Substantia nigra (tissue), 51 donors: ENCODE measurements at places on chromosomes 6 and 20.

GRCh38 chr20:11376998-11377397 is 540.7 kb upstream of the BTBD3 start:
- no peak for DNase-seq

DNA sequence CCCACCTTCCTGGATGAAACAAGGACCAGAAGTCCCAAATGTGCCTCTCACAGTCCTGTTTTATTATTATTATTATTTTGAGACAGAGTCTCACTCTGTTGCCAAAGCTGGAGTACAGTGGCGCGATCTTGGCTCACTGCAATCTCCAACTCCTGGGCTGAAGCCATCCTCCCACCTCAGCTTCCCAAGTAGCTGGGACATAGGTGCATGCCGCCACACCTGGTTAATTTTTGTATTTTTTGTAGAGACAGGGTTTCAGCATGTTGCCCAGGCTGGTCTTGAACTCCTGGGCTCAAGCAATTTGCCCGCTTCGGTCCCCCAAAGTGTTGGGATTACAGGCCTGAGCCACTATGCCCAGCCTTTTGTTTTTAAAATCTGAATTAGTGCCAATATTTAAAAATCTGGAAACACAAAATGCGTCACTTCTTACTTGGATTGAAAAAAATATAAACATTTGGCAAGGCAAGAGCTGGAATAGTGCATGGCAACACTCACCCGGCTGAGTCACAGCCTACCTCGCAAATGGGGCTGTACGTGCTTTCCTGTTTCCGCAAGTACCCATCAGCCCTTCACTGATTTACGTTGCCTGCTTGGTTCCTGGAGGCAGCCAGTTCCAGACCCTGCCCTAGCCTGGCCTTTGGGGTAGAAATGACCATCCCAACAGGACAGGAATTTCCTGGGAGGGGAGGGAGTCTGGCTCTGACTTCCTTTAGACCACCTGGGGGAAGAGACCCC is 6.3 kb downstream of the SDCBP2 start:
- DNase-seq = no peak

GRCh38 chr20:20012541-20012940 is 4.6 kb upstream of the NAA20 start:
- peak; percentile 31 for DNase-seq

- DNase-seq = no peak
These were observed 684.4 kb upstream of the CITED2 start for GRCh38 chr6:140058863-140059262.

GRCh38 chr6:109013656-109014305 is 80.9 kb downstream of the SESN1 start:
- no peak for DNase-seq

DNA sequence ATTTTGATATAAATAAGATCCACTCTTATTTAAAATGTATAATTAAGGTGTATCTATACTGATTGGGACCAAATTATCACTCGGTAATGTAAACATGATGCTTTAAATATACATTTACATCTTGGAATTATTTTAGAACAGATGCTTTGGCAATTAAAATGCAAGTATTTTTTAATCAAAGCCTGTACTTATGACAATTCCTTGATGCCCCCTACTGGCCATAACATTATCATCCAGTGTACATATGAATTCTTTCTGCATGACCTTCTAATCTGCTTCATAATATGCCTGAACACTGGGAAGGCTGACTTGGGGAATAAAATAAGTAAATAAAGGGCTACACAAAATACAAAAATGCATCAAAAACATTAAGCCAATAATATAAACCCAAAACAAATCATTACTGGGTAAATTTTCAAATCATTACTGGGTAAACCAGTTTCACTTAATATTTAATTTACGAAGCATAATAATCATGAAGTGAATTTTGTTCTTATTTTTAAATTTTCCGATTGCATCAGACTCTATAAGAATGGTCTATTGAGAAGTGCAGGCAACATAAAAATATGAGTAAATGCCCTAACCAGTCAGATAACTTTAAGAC is 65.1 kb downstream of the CGA start:
- DNase-seq = no peak

DNA sequence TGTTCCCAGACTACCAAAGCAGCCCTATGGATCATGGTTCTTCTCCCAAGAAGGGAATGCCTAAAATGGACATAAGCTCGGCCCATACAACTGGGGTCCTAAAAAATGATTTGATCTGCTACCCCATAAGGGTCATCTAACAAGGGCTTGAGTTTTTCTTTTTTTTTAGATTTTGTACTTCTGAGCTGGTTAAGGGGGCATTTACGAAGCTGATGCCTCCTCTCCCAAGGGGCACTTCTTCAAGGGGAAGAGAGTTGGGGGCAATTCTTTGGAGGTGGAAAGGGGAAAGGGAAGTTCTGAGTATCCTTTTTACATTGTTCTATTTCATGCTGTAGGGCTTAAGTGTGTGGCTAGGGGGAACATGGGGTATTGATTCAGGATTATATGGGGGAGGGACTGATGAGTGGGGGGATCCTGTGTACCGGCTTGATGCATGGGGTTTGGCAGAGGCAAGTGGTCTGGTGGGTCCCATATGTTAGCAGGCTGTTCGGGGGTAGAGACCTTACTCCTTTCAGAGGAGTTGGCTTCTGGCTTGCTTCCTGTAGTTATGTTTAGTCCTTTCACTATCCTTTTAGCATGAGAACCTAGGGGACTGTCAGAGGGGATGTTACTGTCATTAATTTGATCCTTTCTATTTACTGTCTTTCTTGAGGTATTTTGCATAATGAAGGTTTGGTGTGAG is 8.1 kb upstream of the ZNFX1 start:
- DNase-seq = no peak

DNA sequence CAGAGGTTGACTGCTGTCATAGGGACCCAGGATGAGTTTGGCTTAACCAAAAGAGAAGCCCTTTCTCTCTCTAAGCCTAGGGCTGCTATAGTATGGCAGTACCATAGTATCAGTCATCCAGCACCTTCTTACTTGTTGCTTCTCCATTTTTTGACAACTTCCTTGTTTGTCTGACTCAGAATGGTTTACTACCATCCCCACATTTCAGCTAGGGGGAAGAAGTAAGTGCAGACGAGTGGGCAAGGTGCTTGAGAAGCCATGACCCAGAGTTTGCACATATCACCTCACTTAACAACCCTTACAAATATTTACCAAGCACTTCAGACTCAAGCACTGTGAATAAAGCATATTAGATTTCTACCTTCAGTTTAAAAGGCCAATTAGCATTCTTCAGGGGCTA is 289.9 kb upstream of the TSHZ2 start:
- DNase-seq = no peak

DNA sequence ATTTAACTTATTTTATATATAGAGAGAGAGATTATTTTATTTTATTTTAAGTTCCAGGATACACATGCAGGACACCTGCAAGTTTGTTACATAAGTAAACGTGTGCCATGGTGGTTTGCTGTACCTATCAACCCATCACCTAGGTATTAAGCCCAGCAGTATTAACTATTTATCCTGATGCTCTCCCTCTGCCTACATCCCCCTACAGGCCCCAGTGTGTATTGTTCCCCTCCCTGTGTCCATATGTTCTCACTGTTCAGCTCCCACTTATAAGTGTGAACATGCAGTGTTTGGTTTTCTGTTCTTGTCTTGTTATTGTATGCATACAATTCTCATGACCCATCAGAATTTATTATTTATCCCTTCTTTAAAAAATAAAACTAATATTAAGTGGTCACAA is 34.6 kb downstream of the FKBP1C start:
- no peak for DNase-seq

DNA sequence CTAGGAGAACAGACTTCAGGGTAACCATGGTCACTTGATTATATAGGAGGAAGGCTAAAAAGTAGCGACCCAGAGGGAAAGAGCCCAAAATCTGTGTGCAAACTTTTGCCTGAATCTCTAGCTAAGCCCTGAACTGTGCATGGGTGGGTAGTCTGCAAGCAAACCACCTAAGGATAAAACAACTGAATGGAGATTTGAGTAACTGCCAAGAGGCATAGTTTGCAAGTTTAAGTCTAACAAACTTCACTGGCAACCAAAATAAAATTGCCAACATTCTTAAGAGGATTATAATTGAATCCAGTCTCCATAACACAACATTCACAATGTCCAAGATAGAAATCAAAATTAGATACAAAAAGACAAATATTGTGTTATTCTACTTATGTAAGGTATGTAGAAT is 192.0 kb upstream of the PLN start:
- no peak for DNase-seq

GRCh38 chr20:61736001-61736635 is 329.6 kb downstream of the TAF4 start:
- DNase-seq = no peak

DNA sequence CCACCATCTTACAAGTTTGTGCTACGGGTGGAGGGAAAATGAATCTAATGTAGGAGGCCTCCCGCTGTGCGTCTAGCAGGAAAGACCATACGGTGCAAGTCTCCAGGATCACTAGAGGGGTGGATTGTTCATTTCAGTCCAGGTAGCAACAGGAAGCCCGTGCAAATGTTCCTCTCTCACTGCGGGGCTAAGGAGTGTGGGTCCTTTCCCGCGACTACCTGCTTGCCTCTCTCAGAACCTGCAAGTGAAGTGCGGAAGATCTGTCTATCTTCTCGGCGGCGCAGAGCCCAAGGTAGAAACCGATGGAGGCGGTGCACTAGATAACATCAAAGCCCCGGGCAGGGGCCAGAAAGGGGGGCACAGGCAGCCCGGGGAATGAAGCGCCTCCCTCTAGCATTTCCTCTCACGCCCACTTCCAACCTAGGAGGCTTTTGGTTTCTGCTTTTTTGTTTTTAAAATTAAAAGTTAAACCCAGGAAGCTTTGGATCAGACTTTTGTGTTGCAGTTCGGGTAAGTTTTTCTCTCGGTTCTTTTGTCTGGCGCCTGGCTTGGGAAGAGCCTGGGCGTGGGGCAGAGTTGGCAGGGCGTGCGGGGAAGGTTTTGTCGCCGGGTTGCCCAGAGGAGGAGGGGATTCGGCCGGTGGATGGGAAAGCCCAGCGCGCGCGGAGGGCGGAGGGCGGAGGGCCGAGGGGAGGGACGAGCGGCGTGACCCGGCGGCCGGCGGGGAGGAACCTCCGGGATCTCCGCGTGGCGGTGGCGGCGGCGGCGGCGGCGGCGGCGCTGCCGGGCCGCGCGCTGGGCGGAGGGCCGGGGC is 3.5 kb upstream of the HIVEP1 start:
- peak; percentile 55 for DNase-seq

DNA sequence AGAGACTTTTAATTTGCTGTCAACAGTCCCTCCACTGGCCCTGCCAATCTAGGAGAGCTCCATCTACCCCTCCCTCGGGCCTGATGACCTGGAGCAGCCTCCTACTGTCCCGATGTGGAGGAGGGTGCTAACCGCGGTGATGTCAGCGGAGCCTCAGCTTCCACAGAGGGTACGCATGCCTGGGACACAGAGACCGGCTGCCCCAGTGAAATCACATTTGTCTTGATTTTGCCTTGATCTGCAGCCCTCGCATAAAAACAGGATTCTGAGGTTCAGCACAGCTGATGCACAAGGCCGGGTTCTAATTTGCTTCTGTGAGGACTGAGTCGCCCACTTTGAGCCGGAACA is 77.6 kb downstream of the STK35 start:
- no peak for DNase-seq

- no peak for DNase-seq
These were observed 4.2 kb upstream of the ANGPT4 start for GRCh38 chr20:920311-920710.

DNA sequence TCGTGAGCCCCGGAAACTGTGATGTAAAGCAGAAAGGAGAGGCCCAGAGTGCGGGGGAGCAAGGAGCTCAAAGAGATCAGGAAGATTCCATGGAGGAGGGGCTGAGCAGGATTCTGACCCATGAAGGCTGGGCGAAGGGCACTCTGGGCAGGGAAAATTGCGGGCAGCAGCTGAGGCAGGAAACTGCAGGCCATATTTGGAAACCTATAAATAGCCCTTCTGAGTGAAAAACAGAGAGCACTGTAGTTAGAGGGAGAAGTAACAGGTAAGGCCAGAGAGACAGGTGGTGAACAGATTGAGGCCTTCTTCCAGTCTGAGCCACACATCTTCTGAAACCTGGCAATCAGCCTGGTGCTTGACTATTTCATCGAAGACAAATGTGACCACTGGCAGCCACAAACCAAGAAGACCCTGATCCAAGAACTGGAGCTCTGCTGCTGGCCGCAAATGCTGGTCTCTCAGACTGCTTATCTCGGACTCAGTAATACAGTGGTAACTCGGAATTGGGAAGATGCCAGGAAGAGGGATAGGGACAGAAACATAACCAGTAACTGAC is 14.1 kb upstream of the BEND3 start:
- no peak for DNase-seq

DNA sequence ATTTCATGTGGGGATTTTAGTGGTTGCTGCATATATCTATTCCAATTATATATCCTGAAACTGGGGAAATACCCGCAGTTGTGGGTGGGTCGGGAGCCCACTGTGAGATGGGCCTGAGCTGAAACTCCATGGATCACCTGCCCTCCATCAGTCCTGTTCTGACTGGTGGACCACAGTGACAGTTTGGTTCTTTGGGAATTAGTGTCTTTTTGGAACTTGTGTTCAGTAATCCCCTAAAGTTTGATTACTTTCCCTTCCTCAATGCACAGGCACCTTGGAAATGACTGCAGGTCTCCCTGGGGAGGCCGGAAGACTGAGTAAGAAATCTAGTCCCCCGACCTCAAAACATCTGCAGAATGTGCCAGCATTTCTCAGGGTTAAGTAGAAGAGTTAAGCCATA is 11.3 kb downstream of the STK35 start:
- DNase-seq = no peak

DNA sequence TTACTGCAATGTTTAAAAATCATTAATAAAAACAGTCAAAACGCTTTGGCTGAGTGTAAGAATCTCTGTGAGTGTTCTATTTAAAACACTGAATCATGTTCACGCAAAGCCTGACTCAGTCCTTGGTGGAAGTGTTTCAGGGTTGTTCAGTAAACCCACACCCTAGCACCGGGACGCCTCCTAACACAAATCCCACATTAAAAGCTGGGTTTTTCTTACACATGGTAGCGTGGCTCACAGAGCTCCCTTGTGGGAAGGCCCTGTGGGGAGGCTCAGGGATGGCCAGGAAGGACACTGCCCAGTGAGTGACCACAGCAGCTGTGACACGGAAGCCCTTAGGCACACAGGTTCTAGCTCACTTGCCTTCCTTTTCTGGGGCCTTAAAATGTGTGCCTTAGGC is 80.2 kb downstream of the GMPR start:
- DNase-seq = no peak

DNA sequence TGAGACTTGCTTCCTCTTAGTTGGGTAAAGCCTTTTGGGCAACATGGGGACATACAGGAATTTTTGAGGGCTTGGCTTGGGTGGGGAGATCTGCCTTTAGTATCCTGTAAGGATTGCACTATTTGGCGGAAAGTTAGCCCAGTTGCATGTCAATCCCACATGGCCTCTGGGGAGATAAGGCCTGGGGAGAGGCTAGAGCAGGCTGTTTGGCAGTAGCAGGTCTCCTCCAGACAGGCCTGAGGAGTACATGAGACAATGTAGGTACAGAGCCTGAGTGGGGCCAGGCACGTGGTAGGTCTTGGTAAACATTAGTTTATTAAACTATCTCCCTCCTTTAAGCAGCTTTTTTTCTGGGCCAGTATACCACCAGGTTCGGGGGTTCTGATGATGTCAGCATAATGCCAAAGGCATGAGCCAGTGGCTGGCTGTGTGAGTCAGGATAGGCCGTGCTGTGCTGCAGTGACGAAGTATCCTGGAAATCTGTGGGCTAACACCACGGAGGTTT is 147.9 kb downstream of the VEGFA start:
- DNase-seq = no peak

GRCh38 chr6:168493976-168494375 is 53.0 kb downstream of the SMOC2 start:
- no peak for DNase-seq

GRCh38 chr6:72959821-72960220 is 265.5 kb downstream of the KHDC1L start:
- no peak for DNase-seq
